ENCODE measurements at places on chromosomes 16 and 17.

DNA sequence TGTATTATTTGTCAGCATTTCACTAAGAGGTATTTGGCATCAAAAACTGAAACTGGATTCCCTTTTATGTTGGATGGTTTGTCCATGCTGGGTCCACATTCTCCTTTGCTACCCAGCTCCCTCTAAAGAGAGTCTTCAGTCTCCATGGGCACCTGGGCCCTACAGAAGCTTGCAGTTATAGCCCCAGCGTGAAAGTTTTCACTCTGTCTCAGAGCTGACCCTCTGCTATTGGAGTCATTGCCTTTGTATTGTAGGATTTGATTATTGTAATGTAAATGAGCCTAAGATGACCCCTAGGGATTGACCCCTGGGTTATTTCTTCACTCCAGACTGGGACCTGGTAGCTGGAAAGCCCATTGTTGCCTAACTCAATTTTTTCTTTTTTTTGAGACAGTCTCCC lies 1026.5 kb upstream of the EEF2KMT start:
- no peak for DNase-seq

GRCh38 chr16:67425580-67425979 lies 5.3 kb upstream of the HSD11B2 start:
- no peak for DNase-seq

- DNase-seq, result no peak
These were observed 6.1 kb upstream of the RNF157 start for GRCh38 chr17:76246080-76247066.

GRCh38 chr17:2656283-2656682 lies 55.3 kb downstream of the CLUH start:
- no peak for DNase-seq

GRCh38 chr16:79484237-79484636 lies 116.3 kb downstream of the MAF start:
- DNase-seq, result no peak

- peak; percentile 89 for DNase-seq
These were observed at the start of gene GIT1 for GRCh38 chr17:29589524-29590410. Gene GIT1, minus strand, starts transcription at chr17:29589648. Its CDS starts 270 bp downstream, at chr17:29589378.

DNA sequence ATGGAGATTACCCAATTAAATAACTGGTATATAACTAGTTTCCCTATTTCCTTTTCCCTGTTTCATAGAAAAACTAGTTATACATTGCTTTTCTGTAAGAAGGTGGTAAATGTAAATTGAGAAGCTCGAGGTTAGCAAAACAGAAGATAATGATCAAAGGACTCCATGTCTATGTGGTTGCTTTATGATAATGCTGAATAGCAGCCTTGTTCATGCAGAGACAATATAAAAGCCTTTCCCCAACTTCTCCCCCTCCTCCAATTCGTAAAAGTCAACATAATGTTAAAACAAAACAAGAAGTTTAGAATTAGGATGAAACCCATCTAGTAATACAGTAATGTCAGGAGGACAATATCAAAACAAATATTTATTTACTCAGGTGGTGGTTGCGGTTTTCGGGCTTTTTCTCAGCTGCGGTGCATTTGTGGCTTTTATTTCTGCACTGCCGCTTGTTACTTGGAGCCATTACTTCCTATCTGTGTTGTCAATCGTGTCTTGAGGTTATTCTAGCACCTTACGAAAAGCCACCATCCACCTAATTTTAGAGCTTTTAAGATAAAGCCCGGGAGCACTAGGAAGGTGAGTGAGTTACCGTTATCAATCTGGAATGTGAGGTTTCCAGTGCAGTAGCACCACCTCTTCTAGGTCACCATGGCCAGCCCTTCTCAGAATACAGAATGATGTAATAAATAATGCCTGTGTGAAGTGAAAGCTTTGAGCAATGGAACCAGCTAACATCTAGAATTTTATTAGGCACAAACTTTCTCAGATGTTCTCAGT lies 297.5 kb downstream of the CDH13 start:
- no peak for DNase-seq
